T-helper 2 cell (primary cell): ENCODE measurements at places on chromosomes 2 and 18.

DNA sequence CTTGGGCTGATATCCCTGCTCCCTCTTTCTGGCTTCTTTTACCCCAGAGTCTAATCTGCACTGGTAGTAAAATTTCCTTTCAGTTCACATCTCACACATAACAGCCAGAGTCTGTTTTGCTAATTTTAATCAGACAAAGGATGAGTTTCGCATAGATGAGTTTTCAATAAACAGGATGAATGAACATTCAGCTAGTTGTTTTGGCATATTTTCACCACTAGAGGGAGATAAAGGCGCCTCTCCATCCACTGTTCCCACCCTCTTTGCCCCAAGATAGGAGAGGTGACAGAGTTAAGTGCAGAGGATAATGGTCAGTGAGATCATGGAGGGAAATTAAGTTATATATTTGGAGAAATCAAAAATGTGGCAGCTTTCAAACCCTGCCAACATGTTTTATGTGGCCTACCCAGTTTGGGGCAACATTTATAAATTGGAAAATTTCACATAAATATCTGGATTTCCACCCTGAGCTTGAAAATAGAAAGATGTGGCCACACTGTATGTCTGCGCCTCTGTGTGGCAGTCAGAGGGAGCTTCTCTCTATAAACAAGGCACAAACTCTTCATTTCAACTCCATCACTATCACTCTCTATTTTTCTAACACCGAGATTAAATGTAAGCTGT, 48.5 kb upstream of the DTNA start:
- peak; percentile 19 for DNase-seq

DNA sequence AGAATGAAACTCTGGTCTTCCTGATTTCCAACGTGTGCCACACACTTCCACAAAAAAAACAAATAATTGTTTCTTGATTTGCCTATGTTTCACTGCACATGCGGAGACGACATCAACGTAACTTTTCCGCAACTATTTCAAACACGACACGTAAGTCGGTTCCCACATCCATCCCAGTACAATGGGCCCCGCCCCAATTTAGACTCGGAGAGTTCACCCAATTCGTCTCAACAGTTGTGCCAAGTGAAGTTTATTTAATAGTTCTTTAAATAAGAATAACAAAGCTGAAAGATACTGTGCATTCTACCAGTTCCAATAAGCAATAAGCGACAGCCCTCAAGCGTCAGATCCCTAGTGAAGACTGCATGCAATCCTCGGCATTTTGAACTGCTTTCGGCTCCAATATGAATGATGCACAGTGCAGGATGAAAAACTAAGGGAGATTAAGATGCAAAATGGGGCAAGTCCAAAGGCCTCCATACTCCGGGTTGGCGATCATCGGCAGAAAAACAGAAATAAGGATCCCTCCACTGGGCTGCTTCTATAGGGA, 664 bp downstream of the CCT4 start:
- DNase-seq: no peak

DNA sequence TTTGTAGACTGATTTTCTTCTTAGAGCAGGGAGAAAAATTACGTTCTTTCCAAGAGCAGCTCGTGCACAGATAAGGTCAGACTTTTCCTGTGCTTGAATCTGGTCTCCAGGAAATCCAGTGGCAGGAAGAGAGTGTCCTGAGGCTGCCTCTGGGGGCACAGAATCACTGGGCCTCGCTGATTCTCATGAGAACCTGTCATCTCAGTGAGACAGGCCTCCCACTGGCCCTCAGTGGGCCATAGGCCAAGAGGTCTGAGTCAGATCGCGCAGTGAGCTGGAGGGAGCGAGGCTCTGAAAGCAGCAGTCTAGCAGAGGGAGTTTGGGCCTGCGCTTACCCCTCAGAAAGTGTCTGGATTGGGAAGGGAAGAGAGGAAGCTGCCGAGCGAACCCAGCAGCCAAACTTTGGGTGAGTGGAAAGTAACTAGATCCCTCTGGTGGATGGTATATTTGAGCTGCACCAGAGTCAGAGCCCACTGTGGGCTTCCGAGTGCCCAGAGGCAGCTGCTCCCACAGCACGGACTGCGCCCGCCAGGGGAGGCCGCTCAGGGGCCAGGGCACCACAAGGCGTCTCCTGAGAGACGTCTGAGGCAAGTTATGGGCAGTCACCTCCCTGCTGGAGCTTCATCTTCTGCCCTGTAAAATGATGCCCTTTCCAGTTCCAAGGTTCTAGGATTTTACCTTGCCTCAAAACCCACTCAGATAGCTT, 8.2 kb downstream of the GDF7 start:
- DNase-seq: no peak

GRCh38 chr18:45173799-45174519, 441.3 kb upstream of the SLC14A2 start:
- DNase-seq: peak; percentile 65

- no peak for DNase-seq
These were observed 584.0 kb downstream of the SATB2 start for GRCh38 chr2:198873503-198874471.

GRCh38 chr2:235270956-235271355, 222.9 kb upstream of the AGAP1 start:
- no peak for DNase-seq

- no peak for DNase-seq
These were observed 164.2 kb downstream of the C1D start for GRCh38 chr2:67898595-67898994.

- peak; percentile 87 for DNase-seq
These were observed 94.9 kb downstream of the MBD2 start for GRCh38 chr18:54129448-54130067.

GRCh38 chr18:70021498-70021897, 73.8 kb upstream of the CD226 start:
- DNase-seq: no peak

GRCh38 chr18:79258447-79258846, 137.3 kb upstream of the NFATC1 start:
- DNase-seq: no peak

GRCh38 chr2:173216051-173216450, 138.6 kb upstream of the CDCA7 start:
- no peak for DNase-seq

- no peak for DNase-seq
These were observed 23.5 kb downstream of the CYRIA start for GRCh38 chr2:16642088-16642487.

DNA sequence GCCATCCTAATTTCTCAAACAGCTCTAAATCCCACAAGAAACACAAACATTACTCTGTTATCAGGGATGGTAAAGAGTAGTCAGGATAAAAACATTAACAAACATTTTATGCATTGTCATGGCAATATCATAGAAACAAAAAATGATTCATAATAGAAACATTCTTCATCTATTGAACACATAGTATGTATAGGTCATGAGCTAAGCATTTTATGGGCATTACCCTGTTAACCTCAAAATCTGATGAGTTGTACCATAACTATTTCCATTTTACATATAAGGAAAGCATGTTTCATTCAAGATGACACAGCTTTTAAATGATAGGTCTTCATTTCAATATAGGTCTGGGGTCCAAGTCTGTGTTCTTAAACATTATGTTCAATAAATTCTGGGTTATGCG, 344.9 kb downstream of the RND3 start:
- no peak for DNase-seq

DNA sequence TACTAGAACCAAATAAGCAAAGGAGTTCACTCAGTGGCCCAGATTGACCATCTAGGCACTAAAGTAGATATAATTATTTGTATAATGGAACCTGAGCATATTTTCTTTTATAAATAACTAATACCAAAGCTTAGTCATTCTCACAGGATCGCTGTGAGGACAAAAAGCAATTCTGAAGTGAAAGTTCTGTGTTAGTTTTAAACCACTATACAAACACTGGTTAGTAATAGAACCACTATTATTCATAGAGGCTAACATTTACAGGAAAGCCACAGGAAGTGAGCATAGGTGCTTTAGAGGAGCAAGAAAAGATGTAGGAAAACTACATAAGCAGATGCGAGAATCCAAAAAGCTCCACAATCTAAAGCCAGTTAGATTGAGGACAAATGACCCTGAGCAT, 364.7 kb downstream of the XIRP2 start:
- no peak for DNase-seq

GRCh38 chr2:177906041-177906718, 166.4 kb downstream of the PDE11A start:
- no peak for DNase-seq

DNA sequence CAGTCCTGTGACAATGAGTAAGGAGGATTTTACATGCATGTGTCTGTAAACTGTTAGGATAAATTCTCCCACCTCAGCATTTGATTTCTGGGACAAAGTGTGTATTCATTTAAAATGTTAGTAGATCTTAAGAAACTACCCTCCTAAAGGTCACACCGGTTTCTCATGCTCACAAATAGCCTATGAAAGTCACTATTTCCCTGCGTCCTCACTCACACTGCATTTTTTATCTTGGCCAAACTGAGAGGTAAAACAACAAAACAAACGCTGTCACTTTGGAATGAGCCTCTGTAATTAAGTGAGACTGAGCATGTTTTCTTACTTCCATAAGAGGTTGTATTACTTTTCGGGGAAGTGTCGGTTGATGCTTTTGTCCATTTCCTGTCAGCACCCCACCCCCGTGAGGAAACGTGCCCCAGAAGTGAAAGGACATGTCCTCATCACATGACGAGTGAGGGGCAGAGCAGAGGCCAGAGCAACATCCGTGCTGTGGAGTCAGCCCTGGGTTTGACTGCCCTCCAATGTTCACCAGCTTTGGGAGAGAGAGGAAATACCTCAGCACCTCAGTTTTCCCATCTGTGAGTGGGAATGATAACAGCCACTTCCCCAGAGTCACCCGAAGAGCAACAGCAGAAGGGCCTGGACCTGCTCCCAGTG, 3.1 kb downstream of the GYPC start:
- DNase-seq: no peak

DNA sequence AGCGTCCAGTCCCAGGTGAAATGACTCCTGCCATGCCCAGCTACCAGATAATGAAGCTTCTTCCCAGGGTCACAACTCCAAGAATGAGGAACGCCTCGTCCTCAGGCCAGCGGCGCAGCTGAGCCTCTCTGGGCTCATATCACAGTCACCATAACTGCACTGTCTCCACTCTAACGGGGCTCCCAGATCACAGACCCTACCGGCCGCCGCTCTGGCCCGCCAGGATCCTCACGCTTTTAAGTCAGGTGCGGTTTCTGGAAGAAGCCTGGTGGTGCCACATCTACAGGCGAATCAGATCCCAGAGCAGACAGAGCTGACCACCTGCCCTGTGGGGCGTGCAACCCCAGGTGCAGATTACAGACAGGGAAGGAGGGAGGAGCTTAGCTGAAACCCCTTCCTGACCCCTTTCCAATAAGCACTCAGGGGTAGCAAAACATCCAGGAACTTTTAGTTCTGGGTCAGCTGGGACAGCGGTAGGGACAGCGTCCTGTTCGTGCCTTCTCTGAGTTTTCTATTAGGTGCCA, 3.7 kb upstream of the ACKR3 start:
- no peak for DNase-seq

DNA sequence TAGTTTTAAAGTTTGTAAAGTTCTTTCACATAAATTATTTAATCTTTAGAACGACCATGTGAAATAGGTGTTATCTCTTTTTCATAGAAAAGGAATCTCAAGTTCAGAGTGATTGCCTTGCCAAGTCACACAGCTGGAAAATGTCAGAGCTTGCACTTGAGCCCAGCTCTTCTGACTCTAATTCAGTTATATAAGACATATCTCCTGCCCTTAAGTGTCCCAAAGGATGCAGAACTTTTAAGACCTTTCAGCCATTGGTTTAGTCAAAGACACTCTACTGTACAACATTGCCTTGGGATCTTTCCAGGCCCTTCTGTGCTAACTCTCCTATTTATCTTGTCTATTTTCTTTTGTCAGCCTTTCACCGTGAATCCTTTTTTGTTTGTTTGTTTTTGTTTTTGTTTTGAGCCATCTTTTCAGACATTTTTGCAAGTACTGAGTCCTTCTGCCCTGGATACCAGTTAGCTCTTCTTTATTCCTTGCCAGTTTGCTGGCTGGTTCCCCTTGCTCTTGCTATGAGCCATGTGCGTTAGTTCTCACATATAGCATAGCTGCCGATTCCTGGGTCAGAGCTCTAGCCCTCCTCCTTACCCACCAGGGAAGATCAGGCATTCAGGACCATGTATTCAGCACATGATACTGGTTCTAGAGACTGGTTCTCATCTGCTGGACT, 160.0 kb upstream of the MYO3B start:
- no peak for DNase-seq

DNA sequence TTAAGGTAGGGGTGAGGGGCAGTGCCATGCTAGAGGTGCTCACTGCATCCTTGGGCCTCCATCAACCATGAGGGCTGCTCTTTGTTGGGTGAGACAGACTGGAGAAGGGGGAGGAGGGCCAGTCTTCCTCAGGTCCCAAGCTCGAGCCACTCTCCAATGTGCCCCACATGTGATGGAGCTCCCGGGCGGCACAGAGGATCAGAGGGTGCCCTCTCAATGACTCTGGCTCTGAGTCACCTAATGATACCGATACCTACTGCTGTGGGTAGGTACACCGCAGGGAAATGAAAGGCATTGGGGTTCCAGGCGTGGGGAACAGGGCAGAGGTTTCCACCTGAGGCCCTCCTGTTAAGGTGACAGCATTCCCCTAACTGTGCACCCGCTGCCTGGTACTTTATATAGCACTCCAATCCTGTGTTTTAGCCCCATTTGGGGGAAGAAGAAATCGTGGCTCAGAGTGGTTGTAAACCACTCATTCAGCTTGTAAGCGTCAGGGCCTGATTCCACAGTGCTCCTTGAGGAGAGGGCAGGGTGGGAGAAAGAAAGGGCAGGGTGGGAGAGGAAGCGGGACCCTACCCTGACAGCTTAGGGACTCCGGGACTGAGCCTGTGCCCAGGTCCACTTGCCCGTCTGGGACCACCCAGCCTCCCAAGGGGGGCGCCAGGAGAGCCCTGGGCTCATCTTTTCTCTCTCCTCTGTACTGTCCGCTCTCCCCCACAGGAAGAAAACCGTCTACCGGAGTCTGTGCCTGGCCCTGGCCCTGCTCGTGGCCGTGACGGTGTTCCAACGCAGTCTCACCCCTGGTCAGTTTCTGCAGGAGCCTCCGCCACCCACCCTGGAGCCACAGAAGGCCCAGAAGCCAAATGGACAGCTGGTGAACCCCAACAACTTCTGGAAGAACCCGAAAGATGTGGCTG, 1.8 kb downstream of the B3GNT7 start:
- peak; percentile 38 for DNase-seq
